ENCODE measurements at places on chromosomes 4 and X.

GRCh38 chr4:168183717-168184571 is 91.6 kb downstream of the ANXA10 start:
- DNase-seq: no peak

GRCh38 chr4:337932-338758 is 531 bp downstream of the ZNF141 start:
- DNase-seq: no peak

- no peak for DNase-seq
Observed at GRCh38 chr4:23814996-23815660, 74.7 kb downstream of the PPARGC1A start.

DNA sequence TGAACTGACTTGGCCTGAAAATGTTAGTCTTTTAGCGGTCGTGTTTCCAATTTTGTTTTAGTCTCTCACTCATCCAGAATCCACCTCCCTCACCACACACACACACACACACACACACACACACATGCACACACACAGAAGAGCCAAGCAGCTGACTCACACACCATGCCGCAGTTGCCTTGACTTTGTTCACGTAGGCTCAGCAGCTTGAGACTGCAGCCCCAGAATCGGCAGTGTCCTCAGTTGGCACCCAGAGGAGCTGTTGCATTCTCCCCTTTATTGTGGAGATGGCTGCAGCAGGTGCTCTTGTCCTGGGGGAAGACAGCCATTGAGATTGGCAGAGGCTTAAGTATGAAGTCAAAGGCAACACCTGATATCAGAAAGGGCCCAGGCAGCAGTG is 20.9 kb upstream of the XPNPEP2 start:
- no peak for DNase-seq

GRCh38 chrX:357693-358471 is 28.8 kb downstream of the PPP2R3B start:
- no peak for DNase-seq

DNA sequence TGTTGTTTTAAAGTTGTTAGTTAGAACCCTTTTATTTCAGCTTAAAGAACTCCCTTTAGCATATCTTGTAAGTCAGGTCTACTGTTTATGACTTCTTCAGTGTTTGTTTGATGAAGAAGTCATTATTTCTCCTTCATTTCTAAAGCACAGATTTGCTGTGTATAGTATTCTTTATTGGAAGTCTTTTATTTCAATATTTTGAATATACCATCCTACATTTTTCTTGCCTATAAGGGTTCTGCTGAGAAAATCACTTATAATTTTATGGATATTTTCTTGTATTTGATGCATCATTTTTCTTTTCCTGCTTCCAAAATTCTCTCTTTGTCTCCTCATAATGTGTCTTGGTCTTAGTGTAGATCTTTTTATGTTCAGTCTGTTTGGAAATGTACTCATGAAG is 134.5 kb downstream of the CPXCR1 start:
- no peak for DNase-seq

- DNase-seq: no peak
Observed at GRCh38 chr4:2341911-2342652, 76.4 kb downstream of the ZFYVE28 start.

DNA sequence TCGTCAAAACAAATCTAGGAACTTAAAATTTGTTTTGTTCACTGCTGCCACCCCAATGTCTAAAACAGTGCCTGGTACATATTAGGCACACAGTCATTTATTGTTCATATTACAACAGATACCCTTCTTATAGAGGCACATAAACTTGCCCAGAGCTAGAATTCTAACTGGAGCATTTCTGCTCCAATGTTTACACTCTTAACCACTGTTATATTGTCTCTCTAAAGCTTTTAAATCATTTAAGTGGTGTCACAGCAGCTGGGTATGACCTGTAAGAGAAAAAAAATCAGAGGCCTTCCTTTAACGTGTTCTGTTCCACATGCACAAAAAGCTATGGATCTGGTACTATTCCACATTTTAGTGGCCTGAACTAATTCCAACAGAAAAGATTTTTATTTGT is 3.0 kb downstream of the UBE2D3 start:
- DNase-seq: no peak

GRCh38 chr4:8267077-8267476 is 2.5 kb upstream of the HTRA3 start:
- no peak for DNase-seq

DNA sequence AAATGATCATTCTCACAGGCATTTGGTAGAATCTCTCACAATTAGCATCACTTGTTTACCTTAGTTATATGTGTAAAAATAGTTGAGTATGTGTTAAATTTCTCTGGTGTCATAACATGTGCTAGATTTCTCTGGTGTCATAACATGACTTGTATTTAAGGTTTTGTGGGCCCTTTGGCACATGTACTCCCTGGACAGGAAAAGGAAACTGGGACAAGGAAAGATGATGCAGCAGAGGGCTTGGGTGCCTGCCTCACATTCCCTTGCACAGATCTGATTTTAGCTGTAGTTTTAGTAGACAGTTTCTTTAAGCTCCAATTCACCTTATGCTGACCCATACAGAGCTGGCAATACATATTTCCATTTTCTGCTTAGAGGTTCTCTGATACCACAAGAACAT is 726.0 kb downstream of the C4orf33 start:
- DNase-seq: no peak

GRCh38 chrX:11992271-11992670 is 146.0 kb upstream of the FRMPD4 start:
- no peak for DNase-seq

DNA sequence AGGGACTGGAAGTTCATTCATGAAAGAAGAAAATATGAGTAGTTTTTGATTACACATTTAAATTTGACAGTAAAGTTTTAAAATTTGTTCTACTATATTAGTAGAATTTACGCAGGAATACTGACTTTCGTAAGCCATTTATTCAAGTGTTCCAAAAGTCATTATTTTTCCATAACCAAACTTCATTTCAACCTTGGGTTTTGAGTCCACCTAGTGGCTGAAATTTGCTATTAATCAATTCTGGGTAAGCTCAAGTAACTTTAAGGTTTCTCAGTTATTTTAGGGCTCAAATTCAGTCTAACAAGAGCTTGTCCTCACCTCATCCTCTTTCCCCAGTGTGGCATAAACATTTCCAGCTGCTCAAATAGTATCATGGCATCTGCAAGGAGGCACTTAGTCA is 175.4 kb downstream of the SH3BGRL start:
- DNase-seq: no peak

GRCh38 chr4:2290974-2291704 is 29.2 kb upstream of the MXD4 start:
- peak; percentile 71 for DNase-seq

DNA sequence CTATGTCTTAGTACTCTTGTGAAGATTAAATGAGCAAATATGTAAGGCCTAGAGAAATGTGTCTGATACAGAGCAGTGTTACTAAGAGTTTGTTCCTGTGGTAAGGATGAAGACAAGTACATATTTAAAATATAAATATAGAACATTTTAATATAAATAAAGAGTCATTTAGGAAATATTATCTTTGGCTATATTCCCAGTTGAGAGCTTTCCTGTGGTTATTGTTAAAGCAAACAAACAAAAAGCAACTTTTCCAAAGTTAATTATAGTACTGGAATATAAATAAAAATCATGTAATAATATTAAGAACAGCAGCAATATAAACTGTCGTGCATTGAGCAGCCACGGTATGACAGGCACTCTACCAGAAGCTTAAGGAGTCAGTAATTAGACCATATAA is 472.5 kb downstream of the INPP4B start:
- no peak for DNase-seq

DNA sequence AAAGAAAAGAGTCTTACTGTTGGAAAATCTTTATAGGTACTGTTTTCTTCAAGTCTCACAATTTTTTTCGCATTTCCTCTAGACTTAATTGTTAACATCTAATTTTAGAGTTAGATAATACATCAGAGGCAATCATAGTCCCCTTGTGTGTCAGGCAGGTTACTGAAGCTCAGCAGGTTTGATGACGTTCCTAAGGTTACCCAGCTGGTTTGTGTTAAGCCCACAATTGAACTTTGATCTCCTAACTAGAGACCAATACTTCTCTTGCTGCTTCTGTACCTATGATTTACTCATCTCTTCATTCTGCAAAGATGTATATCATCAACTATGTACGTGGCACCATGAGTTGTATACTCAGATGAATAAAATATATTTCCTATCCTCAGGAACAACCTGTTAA is 131.6 kb upstream of the STIM2 start:
- DNase-seq: no peak

DNA sequence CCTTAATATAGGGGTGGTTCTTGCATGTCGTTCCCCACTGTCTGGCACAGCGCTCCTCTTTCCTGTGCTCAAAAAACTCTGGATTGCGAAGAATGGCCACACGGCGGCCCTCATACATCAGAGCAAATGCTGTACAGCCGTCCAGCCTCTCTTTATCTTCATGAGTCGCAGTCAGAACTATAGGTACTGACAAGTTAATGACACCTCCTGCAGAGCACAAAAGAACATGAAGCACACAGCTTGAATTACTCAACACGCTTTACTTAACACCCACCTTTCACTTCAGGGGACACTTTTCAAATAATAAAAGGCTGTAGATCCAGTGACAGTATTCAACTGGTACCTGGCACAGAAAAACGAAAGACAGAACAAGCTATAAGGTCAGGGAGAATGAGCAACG is 65.3 kb downstream of the PAPSS1 start:
- DNase-seq: no peak

DNA sequence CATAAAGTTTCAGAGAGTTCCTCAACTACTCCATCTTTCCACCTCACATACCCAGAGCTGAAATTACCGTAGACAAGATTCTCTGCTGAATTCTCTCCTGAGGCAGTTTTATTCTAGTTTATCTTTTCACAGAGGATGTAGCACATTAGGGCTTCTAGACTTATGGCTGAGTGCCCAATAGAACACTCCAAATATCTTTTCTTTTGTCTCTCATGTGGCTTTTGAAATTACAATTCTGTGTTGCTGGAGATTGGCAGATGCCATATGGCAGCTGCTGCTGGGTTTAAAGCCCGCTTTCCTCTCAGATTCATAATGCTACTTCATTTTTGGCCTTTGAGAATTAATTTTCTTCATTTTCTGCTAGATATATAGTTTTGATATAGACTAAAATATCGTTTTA is 107.6 kb upstream of the BANK1 start:
- DNase-seq: no peak

- no peak for DNase-seq
Observed at GRCh38 chrX:39158801-39159657, 357.8 kb downstream of the MID1IP1 start.

DNA sequence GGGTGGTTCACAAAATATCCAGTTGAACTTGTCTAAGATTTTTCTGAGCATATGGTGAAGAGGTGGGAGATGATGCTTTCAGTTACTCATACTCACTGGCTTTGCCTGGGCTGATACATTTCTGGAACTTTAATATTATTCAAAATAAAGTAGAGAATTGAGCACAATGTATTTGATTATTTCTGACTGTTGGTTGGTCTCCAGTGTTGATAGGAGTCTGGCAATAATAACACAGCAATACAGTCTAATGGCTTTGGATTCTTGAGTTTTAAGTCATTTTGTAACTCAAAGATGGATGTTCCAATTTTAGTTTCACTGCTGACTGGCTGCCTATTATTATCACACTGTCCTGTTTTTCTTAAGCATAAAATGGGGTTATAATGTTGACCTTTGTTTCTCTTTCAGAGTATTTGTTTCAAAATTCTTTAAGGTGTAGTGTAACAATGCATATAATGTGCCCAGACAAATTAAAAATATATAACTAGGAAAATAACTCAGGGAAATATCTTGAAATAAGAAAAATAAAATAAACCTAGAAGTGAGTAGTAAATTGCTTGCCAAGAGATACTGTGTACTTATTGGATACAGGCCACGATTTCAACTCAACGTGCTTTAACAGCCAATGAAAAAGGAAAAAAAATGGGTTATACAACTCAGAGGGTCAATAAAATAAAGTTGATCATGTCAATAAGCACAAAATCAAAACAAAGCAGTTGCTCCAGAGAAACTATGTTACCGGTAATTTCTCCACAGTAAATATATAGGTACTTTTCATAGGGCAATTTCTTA is 99.0 kb downstream of the ARSJ start:
- no peak for DNase-seq

DNA sequence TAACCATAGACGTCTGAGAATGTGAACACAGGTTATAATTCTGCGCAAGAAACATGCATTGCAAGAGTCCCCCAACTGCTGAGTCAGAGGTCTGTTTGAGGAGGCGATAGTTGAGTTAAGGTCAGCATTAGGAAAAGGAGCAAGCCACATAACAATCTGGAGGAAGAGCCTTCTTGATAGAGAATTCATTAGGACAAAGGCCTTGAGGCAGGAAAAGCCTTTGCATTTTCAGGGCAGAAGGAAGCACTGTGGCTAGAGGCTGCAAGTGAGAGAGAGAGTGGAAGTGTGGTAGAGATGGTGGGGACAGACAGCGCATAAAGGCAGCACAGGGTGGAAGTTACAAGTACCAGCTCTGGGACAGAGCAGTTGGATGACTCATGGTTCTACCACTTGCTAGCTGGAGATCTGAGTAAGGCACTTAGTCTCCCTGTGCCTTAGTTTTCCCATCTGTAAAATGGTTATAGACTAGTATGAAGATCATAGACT is 125.8 kb upstream of the LNX1 start:
- no peak for DNase-seq

DNA sequence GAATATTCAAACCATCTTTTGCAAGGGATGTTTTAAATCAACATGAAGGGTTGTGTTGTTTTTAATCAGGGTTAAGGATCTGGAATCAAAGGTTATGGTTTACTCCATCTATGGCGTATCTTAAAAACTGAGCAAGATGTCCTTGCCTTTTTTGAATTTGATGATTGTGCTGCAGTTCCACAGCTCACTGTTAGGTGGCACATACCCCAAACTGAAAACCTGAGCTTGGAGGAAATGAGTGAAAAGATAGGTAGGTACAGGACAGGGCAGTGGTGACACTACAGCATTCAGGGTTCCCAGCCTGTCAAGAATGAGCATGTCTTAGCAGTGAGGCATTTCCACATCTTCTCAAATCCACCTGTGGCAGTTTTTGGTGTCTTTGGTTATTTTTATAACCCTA is 13.1 kb upstream of the EOLA1 start:
- DNase-seq: no peak

- no peak for DNase-seq
Observed at GRCh38 chr4:181528570-181529184, 714.5 kb upstream of the TENM3 start.
